ENCODE measurements at places on chromosomes 5 and 9.

GRCh38 chr9:127311239-127311741, 46.7 kb downstream of the GARNL3 start:
- DNase-seq: peak; percentile 9

DNA sequence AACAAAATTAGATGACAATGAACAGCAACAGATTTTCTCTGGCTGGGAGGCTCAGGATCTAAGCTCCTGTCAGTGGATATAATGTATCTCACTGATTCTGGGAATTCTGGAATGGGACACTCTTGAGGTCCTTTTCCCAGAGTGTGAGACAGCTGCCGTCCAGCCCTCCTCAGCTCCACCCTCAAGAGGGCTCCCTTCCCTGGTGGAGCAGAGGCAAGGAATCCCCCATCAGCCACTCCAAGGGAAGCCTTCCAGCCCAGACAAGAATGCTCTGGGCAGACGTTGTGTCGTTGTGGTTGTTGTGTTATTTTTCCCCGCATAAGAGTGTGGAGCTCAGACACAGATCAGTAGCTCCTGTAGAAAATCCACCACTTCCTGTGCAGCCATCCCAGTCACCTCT, 47.7 kb upstream of the ATP10B start:
- DNase-seq: no peak

GRCh38 chr9:101530076-101530711, 3.5 kb upstream of the RNF20 start:
- DNase-seq: peak; percentile 70

GRCh38 chr5:58440901-58441460, 18.9 kb downstream of the PLK2 start:
- no peak for DNase-seq

- no peak for DNase-seq
Observed at GRCh38 chr9:82443312-82443711, 454.7 kb downstream of the SPATA31D1 start.

DNA sequence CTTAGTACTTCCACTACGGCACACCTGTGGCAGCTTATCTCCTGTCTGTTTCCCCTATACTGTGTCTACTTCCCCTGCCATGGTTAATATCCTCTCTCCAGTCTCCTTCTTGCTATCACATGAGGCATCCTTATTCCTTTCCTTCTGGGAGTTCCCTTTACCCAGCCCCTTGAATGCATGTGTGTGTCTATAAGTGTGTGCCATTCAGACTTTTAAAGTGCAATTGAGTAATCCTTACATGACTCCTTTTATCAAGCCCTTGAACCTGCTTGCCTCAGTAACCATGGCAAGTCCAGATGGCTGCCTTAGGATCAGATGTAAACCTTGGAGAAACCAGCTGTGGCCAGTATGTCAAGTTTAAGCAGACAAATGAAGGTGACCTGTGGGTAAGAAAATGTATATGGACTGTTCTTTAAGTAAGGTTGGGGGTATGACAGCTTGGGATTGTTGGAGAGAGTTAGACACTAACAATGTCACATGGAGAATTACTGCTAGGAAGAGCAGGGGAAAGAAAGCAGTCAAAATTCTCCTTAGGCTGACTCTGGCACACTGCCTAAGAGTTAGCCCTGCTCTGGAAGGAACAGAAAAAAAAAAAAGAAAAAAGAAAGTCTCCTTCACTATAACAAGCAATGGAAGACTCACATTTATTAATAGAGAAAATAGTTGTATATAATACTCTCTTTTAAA, 142.1 kb downstream of the HINT1 start:
- DNase-seq: no peak

DNA sequence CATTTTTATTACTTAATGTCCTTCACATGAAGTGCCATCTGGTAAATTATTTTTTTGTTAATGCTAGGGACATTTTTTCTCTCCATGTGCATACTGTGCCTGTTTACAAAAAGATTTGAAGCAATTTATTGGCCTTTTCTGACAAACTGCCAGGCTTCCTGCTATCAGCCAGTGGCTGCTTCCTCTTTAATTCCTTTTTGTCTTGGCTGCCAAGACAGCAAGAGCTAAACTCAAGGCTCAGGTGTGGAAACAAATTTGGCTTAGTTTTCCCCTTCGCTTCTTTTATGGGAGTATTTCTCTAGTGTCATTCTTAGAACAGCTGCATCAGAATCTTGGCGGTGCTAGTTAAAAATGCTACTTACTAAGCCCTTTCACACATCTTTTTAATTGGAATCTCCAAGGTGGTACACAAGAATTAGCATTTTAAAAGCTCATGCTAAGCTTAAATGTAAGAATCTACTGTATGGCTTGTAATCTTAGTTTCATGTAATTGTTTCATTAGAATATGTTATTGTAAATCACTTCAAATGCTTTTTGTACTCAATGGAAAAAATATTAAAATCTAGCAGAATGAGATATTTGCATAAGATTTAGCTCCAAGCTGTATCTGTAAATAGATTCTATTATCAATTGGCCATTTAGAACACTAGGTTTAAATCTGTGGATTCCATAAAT, 134.2 kb upstream of the RASGRF2 start:
- DNase-seq: no peak

GRCh38 chr9:35060548-35061207, 11.7 kb downstream of the VCP start:
- DNase-seq: no peak

GRCh38 chr9:115615821-115616665, 498.1 kb upstream of the TNC start:
- no peak for DNase-seq

DNA sequence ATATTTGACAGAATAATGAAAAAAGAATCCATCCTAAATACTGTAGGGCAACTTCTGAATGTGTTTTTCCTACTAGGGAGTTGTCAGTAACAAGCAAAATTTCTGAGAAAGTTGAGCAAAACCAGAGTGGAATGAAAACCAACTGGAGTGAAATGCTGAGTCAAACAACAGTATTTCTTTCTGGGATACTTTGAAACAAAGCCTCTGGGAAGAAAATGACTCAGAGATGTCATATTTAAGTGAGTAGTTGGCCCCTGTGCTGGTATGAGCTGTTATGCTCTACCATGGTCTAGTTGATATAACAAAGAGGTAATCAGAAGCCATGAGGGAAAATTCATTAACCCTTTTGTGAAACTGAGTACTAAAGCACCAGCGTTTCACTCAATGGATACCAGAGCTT, 372.1 kb upstream of the C9orf72 start:
- no peak for DNase-seq

GRCh38 chr5:145497052-145497451, 338.1 kb downstream of the PRELID2 start:
- DNase-seq: no peak

DNA sequence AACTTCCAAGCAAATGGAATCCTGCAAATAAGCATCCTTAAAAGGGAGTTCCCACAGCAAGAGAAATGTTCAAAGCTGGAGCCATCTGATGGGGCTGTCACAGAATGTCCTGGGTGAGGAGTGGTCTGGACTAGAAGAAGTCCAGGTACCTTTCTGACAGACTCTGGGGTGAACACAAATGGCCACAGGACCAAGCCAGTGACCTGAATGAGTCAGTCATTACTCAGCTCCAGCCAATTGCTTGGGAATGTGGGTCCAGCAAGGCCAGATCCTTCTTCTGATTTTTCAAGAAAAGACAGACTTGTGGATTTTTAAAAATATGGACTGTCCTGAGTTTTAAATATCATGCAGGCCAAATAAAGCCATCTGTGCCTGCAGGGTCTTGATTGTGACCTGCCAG, 30.1 kb downstream of the GALNT10 start:
- DNase-seq: no peak

DNA sequence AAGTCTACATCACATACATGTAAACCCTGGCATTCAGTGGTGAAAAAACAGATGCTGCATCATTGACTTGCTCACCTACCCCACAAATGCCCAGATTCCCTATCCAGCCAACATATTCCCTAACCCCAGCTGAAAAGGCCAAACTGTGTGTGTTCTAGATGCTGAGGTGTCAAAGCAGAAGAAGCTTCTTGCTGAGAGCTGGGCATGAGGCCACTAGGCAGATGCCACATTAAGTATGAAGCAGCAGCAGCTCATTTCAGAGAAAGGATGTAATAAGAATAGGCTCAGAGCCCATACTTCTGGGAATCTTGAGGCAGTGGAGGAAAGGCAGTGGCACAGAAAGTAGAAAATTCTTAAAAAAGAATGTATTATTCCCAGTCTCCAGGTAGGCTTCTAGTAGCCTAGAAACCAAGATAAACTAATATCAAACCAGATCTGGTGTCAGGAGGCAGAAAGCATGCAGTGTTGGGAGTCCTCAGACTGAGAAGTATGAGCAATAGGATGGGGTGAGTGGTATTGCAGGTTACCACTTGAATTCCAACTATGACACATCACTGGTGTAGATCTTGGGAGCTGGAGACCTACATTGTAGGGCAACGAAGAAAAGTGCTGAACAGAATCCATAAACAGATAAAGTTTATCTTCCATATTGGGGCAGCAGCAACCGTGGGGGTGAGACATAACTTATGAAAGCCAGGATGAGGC, 71.9 kb upstream of the GRHPR start:
- DNase-seq: no peak

DNA sequence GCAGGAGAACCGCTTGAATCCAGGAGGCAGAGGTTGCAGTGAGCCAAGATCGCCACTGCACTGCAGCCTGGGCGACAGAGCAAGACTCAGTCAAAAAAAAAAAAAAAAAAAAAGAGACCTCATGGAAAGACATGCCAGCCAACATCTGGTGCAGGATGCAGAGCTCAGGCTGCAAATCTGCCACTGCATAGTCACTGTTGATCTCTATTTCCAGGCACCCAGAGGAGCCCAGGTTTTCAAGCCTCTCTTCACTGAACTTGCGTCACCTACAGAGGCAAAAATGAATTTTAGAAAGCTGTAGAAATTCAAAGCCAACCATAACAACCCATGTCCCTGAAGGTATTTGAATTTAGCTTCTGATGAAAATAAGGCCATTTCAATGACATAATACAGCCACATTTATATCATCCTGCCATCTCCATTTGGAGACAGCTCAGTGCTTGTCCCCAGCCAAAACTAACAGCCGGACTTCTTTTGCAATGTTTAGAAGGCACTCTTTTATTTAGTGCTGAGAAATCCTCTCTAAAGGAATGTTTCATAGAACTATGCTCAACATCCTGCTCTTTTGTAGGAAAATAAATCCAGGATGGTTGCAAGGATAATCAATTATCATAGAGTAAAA, 113.3 kb downstream of the SNX18 start:
- no peak for DNase-seq
